ENCODE measurements at places on chromosomes 5 and 9.

- H3K36me3 ChIP-seq = peaks cover 93% of the 10 kb centered on the region
- H3K4me3 ChIP-seq = no peak overlapping the region
- no peak overlapping the region for H3K27ac ChIP-seq
- no peaks in the 10 kb centered on the region for H3K4me1 ChIP-seq
Observed at GRCh38 chr5:169695025-169695625, 58.0 kb downstream of the DOCK2 start.

DNA sequence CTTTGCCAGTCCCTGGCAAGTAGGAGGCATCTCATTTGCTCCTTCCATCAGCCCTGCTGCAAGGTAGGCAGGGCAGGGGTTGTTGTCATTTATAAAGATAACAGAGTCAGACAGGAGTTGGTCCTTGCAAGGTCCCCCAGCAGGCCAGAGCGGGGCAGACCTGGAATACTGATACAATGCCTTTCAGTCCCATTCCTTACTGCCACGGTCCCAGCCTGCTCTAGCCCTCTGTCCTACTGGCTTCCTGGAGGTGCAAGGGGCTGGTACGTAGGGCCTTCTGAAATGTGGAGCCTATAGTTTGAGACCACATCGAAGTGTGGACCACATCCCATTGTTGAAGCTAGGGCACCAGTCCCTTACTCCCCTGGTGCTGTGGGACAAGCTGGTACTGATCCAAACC is 42.8 kb upstream of the PITX1 start:
- H3K27me3 ChIP-seq = no peaks in the 10 kb centered on the region
- no peaks in the 10 kb centered on the region for H3K36me3 ChIP-seq
- H3K4me1 ChIP-seq = no peaks in the 10 kb centered on the region
- no peak overlapping the region for H3K4me3 ChIP-seq

DNA sequence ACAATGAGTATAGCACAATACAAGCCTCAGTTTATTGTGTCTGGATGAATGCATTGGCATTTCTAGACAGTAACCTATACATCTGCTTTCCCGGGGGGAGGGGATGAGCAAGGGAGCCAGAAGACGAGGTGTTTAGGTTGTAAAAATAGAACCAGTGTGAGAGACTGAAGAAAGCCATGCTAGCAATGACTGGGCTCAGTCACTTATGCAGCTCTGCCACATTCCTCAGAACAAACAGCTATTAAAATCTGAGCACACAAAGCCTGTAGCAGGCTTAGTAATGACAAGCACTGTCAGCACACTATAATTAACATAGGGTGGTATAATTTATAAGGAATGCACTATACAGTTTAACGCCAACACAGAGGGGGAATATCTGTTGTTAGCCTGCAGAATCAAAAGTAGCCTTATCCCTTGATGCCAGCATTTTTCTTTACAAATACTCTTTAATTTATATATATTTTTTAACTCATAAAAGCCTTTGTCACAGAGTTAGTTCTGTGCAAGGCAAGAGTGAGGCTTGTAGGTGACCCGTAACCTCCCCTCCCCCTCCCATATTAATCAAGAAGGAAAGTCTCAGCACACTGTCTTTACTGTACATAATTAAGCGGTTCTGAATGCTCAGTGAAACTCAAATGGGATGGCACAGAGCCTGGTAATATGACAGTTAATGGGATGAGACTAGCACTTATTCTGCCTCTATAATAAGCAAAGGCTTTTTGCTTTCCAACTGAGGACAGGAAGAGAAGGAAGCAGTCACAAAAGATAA is 295.4 kb downstream of the CSNK1G3 start:
- no peak overlapping the region for H3K4me3 ChIP-seq
- no peaks in the 10 kb centered on the region for H3K4me1 ChIP-seq
- no peaks in the 10 kb centered on the region for H3K27me3 ChIP-seq

GRCh38 chr9:98087420-98088354 is 31.2 kb downstream of the NANS start:
- H3K27me3 ChIP-seq = no peaks in the 10 kb centered on the region
- no peak overlapping the region for H3K27ac ChIP-seq
- peaks cover 4% of the 10 kb centered on the region for H3K4me1 ChIP-seq
- DNase-seq = peak; percentile 57
- no peak overlapping the region for H3K4me3 ChIP-seq

- H3K27me3 ChIP-seq = no peaks in the 10 kb centered on the region
- no peak overlapping the region for H3K27ac ChIP-seq
- no peaks in the 10 kb centered on the region for H3K36me3 ChIP-seq
- H3K4me1 ChIP-seq = no peaks in the 10 kb centered on the region
- DNase-seq = no peak
- H3K4me3 ChIP-seq = no peak overlapping the region
Observed at GRCh38 chr9:108271236-108271635, 584.5 kb downstream of the ACTL7B start.

Data from natural killer cell (primary cell).